ENCODE measurements at places on chromosomes 7 and 10. TPM values are rescaled to one million over a fixed set of nuclear protein-coding genes. Genes with fewer than 3 reads are reported as not detected.

GRCh38 chr7:89618274-89618673 is 536.0 kb upstream of the STEAP1 start:
- no peak for DNase-seq

OR2A42 gene
- total RNA-seq = not detected

DNA sequence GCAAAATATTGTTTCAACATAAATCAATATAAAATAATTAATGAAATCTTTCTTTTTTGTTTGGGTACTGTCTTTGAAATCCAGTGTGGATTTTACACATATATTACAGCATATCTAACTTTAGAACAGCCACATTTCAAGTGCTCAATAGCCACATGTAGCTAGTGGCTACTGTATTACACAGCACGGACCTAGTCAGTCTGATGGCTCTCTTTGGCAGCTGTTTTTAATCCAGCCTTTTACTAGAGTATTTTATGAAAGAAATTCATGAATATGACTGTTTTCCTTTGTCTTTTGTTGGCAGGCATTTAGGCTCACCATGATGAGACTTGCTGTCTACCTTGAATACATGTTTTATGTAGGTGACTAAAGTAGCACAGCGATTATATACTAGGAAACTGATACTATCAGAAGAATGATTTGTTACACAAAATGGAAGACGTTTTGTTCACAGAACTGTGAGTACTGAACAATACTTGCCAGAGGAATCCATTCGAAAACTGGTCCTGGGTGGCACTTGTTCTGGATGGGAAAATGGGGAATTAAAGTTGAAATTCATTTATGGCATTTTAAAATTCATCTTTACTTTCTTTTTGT is 386.7 kb downstream of the PHTF2 start:
- no peak for DNase-seq

- DNase-seq = no peak
Observed at GRCh38 chr7:132402096-132402495, 174.2 kb downstream of the PLXNA4 start.

KCP gene
- total RNA-seq = 0.12 TPM

GRCh38 chr7:96997512-96998032 is 7.8 kb upstream of the DLX6 start:
- no peak for DNase-seq

MCM7 gene
- 23.9 TPM for total RNA-seq

- DNase-seq = no peak
Observed at GRCh38 chr7:11573128-11573750, 258.8 kb downstream of the THSD7A start.

EIF3A gene
- 106 TPM for total RNA-seq

GRCh38 chr7:84317536-84317935 is 122.9 kb upstream of the SEMA3A start:
- no peak for DNase-seq

CYP2C19 gene
- not detected for total RNA-seq

- DNase-seq = no peak
Observed at GRCh38 chr7:2564970-2565540, 6.3 kb downstream of the IQCE start.

GRCh38 chr7:66303454-66304155 is 98.5 kb downstream of the TPST1 start:
- no peak for DNase-seq

DNA sequence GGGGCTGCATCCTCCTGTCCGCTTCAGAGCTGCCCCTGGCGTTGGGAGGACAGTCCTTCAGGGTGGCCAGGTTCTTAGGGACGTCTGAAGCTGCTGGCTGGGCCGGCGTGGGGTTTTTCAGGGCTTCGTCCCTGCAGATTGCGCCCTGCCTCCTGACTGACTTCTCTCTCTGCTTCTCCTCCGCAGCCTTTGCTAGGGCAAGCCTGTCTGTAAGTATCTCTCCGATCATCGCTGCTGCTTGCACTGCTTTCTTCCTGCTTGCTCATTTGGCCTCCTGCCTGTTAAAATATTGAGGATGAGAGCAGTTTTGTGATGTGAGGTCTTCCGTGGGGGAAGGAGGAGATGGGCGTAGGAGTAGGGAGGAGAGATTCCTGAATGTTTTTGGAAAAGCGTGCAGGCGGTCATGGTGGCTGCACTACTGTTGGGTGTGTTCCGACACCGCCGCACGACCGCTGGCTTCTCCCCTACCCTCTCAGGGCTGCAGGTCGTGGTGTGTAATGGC is 25.3 kb downstream of the PFKFB3 start:
- no peak for DNase-seq

CHN2 gene
- 32.2 TPM for total RNA-seq

GRCh38 chr7:151830121-151830830 is 46.6 kb downstream of the PRKAG2 start:
- DNase-seq = no peak

DNA sequence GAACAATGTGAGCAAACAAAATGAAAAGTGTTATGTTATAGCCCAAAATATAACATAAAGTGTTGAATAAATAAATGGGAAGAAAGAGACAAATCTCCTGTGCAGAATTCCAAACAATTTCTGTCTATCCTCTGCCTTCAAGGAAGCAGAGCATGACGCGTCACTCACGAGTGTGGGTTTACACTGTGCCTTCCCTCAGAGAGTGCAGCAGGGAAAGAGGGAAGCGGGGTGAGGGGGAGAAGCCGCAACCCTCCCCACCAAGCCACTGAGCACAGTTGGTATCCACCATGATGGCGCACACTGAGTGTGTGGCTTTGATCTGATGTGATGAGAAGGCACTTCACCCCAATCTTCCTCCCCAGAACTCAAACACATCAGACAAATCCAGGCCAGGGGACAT is 74.8 kb downstream of the PTPRN2 start:
- no peak for DNase-seq

GRCh38 chr7:29270594-29271318 is 76.2 kb downstream of the CHN2 start:
- DNase-seq = no peak

Measured in left ventricle myocardium superior (tissue), 1 donor.